ENCODE measurements at places on chromosomes 2 and 18.

DNA sequence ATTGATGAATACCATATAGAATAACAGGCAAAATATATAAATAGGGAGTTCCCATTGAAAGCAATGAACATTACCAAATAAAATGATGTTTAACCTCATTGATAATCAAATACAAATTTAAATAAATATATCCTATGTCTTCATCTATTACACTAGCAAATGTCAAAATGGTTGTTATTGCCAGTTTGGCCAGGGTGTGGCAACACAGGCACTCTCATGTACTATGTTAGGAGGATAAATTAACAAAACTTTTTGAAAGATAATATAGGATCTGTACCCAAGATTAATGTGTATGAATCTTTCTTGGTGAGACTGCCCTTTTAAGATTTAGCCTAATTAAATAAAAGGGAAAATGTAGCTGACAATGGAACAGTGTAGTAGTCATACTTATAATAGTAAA, 659.3 kb downstream of the ERBB4 start:
- no peak for DNase-seq

GRCh38 chr2:216735668-216736067, 40.3 kb upstream of the IGFBP5 start:
- no peak for DNase-seq

DNA sequence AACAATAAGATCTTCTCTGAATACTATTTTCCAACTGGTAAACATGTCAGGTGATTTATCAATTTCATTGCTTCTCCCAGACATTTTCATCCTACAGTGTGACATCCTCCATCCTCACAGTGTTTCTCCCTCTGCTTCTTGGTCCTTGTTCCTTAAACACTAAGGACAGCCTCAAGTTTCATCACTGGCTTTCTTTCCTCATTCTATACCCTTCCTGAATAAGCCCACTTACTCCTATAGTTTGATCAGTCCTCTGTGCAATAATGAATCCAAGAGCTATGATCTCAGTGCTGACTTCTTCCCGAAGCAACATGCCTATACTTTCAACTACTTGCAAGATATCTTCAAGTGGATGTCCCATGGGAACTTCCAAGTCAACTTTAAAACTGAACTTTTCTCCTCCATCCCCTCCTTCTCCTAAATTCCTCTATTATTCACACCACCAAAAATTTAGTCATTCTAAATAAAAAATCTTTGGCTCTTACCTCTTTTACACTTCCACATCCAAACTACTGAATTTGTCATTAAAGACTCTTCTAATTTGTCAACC, 87.6 kb downstream of the FAM228A start:
- DNase-seq: no peak

GRCh38 chr2:224841910-224842309, 125.7 kb upstream of the CCDC195 start:
- no peak for DNase-seq

- no peak for DNase-seq
These were observed 100.1 kb upstream of the ARHGAP15 start for GRCh38 chr2:143029141-143029540.

DNA sequence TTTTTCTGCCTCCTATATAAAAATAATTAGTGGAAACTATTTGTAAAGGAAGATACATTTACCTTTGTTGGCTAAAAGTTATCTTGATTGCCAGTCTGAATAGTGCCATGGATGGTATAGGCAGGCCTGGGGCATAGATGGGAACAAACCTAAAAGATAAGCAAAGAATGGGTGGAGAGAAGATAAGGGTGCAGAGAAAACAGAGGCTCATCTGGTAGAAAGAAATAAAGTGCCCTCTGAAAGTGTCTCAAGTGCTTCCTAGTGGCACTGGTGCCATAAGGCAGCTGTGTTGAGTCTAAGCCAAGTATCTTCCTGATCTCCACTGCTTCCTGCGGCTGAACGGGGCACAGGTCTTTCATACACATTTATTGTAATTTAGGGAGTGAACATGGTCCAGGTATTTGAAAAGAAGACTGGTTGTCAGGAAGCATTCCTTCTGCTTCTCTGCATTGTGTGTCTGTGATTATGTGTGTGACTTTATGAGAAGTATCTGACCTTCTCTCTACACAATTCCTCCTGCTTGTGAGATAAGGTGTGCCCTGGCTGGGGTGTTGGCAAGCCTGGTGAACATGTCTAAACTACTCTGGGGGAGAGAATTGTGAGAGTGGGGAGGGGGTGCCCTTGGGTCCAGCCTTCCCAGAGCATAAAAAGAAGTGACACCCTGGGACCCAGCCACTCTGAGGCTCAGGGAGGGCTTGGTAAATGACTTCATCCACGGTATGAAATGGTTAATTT, 280.5 kb downstream of the CAMKMT start:
- no peak for DNase-seq

GRCh38 chr2:235780401-235780800, 286.6 kb downstream of the AGAP1 start:
- DNase-seq: no peak
